Transverse colon (tissue), 4 donors: ENCODE measurements at places on chromosomes 11 and 22. TPM values are rescaled to one million over a fixed set of nuclear protein-coding genes. Genes with fewer than 3 reads are reported as not detected.

MS4A8 gene
- 22.9 TPM for total RNA-seq

SLC5A4 gene
- total RNA-seq = not detected

GRCh38 chr22:22045571-22046335 lies 63.2 kb upstream of the TOP3B start:
- no peak for DNase-seq

DNA sequence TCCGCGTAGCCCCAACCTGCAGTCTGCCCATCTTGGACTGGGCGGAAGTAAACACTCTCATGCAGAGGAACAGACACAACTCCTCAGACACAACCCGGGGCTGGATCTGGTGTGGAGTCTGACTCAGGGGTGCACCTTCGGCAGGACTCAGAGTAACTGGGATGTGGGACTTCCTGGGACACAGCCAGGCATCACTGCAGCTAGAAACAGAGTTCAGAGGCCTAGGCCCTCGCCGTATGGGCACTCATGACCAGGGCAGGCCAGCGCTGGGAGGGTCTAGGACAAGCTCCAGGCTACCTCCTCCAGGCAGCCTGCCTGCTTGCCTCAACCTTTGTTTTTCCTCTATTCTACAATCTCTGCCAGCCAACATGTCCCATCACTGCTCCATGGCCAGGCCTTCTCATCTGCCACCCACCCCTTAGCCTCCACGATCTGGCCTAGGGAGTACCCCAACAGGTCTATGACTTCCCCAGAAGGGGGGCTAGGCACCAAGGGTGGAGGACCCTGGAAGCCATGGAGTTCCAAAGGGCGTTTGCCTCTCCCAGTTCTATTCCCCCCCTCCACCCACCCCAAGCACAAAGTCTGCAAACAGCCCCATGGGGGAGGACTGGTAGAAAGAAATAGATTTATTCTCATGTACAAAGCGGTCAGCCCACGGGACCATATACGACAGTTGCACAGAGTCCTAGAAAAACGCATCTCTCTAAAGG lies 98.5 kb downstream of the PDE2A start:
- DNase-seq = no peak

GRCh38 chr11:64746486-64746885 lies 2.5 kb upstream of the RASGRP2 start:
- no peak for DNase-seq

DNA sequence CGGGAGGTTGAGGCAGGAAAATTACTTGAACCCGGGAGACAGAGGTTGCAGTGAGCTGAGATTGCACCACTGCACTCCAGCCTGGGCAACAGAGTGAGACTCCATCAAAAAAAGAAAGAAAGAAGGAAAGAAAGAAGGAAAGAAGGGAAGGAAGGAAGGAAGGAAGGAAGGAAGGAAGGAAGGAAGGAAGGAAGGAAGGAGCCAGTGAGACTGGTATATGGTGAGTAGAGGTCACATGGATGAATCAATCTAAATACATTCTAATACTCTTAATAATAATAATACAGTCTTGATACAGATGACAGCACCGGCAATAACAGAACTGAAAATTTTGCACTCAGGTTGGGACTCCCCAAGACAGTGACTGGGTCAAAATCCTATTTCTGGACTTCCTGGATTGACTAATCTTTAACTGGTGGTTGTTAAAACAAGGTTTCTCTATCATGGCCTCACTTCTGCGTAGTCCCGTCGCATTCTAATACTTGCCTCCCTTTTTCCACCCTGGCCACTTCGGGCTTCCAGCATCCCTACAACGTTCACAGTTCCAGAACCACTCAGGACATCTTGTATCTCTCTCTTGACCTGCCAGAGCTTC lies 53.5 kb upstream of the EIF3M start:
- no peak for DNase-seq

GRCh38 chr22:43624144-43624998 lies 187.7 kb downstream of the EFCAB6 start:
- DNase-seq = no peak

- DNase-seq = peak; percentile 45
Measured at GRCh38 chr22:37428649-37429586, 1.6 kb upstream of the ELFN2 start.

GRCh38 chr11:69484427-69485259 lies 3.2 kb downstream of the LINC01488 start:
- no peak for DNase-seq

- no peak for DNase-seq
Measured at GRCh38 chr11:46697723-46698122, 2.7 kb downstream of the ARHGAP1 start.
